ENCODE measurements at places on chromosomes 16 and 17. TPM values are rescaled to one million over a fixed set of nuclear protein-coding genes. Genes with fewer than 3 reads are reported as not detected.

The ZNF771 gene
- 7.1 TPM for total RNA-seq

The RASL10B gene
- total RNA-seq: 0.09 TPM

The ZNF624 gene
- 2.7 TPM for total RNA-seq

The GAS2L2 gene
- 0.08 TPM for total RNA-seq

The TMC5 gene
- 6.4 TPM for total RNA-seq

The UTP18 gene
- total RNA-seq: 74.3 TPM

The PRKCB gene
- 0.15 TPM for total RNA-seq

The SLC9A5 gene
- total RNA-seq: 1.6 TPM

The KRTAP4-3 gene
- not detected for total RNA-seq

The KCNH6 gene
- not detected for total RNA-seq

The HSPB9 gene
- total RNA-seq: not detected

Data from A549 treated with RU486 at 1 μM for 4 hours (cell line).